ENCODE measurements at places on chromosomes 16 and 17.

GRCh38 chr17:36673637-36674277, 72.4 kb downstream of the MRM1 start:
- no peak for DNase-seq

DNA sequence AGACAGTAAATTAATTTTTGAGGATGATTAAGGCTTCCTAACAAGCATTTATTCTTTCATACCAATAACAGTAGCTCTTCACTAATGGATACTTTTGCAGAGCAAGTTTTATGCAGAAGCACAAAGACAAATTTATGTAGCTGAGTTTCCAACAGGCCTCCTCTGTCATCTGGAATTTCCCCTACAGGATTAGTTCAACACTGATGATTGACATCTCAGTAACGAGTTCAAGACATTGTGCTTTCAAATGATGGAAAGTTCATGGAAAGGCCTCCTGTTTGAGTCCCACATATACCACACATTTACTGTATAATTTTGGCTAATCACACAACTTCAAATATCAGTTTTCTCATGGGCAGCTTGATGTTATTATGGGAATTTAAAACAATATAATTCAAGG, 40.6 kb downstream of the ABCA10 start:
- DNase-seq, result no peak

DNA sequence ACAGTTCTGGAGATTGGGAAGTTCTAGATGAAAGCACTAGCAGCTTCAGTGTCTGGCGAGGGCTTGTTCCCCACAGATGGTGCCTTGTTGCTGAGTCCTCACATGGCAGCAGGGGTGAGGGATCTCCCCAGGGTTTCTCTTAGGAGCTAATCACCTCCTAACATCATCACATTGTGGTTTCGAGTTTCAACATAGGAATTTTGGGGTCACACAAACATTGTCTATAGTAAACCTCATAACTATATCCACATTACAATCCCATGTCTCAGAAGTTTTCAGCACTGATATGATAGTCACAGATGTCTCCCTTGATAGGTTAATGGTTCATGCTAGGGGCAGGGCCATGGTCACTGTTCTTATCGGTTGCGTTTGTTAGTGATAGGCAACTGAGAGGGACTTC, 13.8 kb downstream of the CLUAP1 start:
- no peak for DNase-seq

DNA sequence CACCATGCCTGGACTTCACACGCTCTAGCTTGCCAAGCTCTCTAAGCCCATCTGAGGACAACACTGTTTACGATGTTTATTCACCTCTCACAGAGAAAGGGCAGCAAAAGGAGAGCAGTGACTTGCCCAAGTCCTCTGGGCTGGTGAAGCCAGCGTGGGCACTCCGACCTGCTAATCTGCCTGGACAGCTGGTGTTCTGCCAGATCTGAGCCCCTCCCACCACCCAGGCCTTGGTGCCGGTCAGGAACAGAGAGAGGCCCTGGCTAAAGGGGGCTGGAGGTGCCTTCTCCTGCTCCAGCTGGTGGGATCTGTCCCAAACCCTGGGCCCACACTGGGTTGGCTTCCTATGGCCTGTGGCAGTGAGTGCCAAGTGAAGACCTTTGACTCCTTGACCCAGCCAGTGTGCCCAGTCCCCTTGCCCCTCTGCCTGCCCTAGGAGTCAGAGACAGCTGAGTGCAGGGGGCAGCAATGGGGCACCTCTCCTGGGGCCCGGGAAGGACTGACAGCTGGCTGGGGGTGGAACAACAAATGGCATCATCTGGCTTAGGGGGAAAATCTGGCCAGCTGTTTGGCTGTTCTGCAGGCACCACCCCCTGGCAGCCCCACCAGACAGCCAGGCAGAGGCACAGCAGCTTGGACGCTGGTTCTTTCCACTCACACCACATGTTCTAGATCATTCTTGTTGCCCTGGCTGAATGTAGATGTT, 1.8 kb upstream of the SLC4A1 start:
- no peak for DNase-seq

DNA sequence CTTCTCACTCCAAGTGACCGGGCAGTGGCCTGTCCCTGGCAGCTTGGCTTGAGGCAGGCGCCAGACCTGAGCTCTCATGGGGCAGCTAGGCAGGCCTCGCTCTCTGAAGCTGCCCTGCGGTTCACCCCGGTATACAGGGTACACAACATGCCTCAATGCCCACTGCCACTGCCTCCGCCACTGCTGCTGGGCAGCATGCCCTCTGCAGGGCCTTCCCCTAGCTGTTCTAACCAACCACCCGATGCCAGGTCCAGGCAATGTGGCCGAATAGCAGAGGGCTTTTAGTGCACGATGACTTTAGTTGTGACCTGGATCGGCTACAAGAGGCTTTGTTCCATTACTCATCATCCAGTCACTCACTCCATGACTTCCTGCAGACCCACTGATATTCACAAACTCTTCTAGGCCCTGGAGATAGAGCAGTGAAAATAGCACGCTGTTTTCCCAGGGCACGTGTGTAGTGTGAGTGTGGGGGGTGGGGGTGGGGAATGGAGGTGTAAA, 19.7 kb downstream of the CDC42EP4 start:
- no peak for DNase-seq

DNA sequence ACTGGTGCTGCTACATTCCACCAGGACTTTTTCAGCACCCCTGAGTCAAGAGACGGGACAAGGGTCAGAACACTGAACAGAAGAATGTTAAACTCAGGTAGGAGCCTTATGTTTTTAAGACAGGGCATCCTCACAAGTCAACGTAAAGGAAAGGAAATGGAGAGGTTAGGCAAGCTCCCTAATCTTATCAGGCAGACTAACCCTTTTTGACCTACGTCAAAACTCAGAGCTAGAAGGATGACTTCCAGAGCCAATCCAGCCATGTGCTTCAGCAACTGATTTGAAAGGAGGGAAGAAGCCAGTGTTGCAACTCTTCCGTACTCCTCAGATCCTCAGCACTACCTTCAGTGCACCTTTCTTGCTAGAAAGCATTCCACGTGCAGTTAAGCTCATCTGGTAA, 46.8 kb downstream of the REXO5 start:
- DNase-seq, result no peak

- no peak for DNase-seq
Measured at GRCh38 chr16:80615735-80616134, 74.9 kb downstream of the DYNLRB2 start.

DNA sequence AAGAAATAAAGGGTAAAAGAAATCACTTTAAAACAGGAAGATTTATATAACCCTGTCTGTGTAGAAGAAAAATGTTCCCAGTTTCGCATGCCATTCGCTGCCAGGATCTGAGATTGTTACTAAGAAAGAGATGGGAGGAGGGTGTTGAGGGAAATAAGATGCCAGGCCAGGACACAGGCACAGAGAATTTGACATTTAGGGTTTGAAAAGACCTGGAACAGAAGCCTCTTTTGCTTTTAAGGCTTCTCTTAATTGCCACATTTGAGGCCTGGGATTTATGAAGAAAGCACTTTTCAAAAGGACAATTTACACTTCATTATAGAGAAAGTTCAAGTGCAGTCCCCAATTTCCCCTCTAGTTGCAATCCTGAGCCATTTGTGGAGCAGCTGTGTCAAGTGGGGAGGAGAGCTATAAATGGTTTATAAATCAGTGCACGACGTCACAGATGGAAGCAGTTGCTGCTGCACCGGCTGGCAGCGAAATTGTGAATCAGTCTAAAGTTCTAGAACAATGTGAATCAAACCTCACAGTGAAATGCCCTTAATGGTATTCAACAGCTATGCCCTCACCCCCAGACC, 26.5 kb upstream of the C16orf87 start:
- peak; percentile 11 for DNase-seq

GRCh38 chr16:57622361-57623250, 5.8 kb upstream of the ADGRG1 start:
- no peak for DNase-seq

DNA sequence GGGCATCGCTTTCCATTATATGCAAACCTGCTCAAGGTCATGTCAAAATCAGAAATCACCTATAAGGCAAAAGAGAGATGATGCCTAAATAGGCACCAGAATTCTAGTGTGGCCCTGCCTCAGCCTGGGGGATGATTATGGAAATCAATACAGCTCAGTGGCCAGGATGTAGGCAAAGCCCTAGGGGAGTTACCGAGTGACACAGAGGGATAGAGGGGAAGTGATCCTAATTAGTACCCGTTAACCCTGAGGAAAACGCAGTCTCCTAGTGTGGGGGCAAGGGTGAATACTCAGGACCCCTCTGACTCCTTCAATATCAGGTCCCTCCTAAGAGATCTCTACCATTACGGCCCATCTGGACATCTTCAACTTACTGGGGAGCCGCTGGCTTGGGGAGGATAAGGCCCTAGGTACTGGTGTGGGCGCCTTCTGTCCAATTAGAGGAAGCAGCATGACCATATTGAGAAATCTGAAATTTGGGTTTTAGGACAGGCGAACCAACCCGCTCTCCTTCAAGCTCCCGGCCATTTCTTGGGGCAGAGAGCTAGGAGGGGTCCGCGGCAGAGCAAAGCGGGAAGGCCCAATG, 725 bp downstream of the NT5C3B start:
- no peak for DNase-seq

DNA sequence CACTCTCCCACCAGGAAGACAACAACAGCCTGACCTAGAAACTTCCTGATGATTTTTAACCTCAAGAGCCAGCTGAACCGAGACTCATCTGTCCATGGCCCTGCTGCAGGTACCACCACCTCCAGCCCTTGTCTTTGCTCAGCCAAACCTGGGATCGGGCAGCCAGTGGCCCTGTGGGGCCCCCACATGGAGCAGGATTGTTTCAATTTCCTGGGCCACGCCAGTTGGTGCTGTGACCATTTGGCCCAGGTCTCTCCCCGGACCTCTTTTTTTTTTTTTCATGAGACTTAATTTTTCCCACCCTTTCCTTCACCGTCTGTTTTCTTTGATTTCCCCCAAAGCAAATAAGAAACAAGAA, 8.3 kb upstream of the HOXB2 start:
- DNase-seq, result no peak

DNA sequence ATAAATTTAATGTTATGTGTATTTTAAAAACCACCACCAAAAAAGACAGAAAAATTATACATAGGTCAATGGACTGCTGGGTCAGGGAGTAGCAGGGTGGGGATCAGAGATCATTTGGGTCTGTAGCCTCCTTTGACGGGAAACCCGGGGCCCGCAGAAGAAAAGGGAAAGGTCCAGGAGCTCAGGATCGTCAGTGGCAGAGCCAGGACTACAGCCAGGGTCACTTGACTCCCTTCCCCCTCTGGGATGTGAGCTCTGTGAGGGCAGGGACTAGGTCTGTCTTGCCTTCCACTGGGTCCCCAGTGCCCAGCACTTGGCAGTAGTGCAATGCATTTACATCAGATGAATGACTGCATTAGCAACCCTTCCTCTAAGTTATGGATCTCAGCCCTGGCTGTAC, 62.1 kb downstream of the TOM1L2 start:
- no peak for DNase-seq

DNA sequence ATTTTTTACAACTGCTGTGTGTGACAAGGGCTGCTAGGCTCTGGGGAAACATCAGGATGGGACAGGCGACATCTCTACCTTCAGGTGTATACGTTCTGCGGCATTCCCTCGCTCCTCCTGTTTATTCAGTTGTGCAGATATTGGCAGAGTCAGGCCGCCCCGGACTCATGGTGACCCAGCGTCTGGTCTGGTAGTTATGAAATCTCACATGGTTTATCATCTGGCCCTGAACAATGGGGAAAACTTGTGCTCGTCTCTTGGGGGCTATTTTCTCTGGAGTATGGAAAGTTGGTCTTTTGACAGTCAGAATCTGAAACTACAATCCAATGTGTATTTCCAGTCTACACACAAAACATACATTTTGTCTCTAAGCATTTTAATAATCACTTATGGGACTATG, 3.3 kb downstream of the MARCHF10 start:
- DNase-seq, result no peak

GRCh38 chr17:77327181-77327565, 186.4 kb downstream of the SEC14L1 start:
- no peak for DNase-seq

GRCh38 chr16:21626659-21627277, 25.6 kb downstream of the IGSF6 start:
- no peak for DNase-seq

DNA sequence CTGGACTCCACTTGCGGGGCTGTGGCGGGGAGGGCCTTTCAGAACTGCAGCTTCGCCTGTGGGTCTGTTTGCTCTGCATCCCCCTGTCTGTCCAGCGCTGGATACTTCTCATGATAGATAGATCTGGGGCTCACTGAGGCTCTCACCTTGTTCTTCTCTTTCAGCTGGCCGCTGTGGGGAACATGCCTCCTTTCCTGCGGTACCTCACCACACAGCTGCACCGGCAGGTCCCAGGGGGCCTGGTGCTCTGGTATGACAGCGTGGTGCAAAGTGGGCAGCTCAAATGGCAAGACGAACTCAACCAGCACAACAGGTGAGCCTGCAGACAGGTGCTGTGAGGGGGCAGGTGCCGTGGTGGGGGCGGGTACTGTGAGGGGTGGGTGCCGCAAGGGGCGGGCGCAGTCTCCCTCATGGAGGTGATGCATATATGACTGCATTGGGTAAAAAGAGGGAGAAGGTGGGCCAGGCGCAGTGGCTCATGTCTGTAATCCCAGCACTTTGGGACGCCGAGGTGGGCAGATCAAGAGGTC, 6.2 kb downstream of the ENGASE start:
- no peak for DNase-seq

DNA sequence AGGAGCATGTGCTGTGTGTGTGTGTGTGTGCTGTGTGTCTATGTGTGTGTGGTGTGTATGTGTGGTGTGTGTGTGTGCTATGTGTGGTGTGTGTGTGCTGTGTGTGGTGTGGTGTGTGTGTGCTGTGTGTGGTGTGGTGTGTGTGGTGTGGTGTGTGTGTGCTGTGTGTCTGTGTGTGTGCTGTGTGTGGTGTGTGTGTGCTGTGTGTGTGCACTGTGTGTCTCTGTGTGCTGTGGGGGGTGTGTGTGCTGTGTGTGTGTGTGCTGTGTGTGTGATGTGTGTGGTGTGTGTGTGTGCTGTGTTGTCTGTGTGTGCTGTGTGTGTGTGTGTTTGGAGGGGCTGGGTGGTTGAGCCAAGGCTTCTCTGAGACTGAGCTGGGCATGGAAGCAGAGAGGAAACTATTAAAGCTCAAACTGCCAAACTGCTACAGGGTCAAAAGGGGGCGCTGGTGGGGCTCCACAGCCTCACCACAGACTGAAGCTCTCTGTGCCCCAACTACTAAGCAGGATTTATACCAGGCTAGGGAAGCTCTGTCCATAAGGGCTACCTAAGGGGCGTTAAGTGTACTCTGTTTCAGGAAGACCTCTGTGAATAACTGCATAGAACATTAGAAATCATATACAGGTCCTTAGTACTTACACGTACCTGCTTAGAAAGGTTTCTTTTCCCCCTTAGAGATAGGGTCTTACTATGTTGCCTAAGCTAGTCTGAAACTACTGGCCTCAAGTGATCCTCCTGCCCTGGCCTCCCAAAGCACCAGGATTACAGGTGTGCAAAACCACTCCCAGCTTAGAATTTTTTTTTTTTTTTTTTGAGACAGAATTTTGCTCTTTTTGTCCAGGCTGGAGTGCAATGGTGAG, 27.8 kb upstream of the GHDC start:
- DNase-seq, result no peak

GRCh38 chr17:49104511-49105074, 28.0 kb upstream of the B4GALNT2 start:
- no peak for DNase-seq

Data from amygdala (tissue), 56 donors.